ENCODE measurements at places on chromosomes 4 and X. TPM values are rescaled to one million over a fixed set of nuclear protein-coding genes. Genes with fewer than 3 reads are reported as not detected.

GRCh38 chr4:109432696-109433095 is 919 bp upstream of the SEC24B start:
- no peak for DNase-seq

Gene GLRB
- total RNA-seq: 0.20 TPM

Gene GAGE2A
- 0.58 TPM for total RNA-seq

Gene WNK3
- 13.7 TPM for total RNA-seq

Gene DGAT2L6
- total RNA-seq: not detected

- no peak for DNase-seq
Measured at GRCh38 chr4:123163501-123163900, 233.1 kb upstream of the SPRY1 start.

Gene FAM236D
- total RNA-seq: not detected

- no peak for DNase-seq
Measured at GRCh38 chrX:71143508-71143907, 1.1 kb upstream of the NLGN3 start.

GRCh38 chrX:130285069-130285620 is 16.4 kb upstream of the ZNF280C start:
- DNase-seq: no peak

Gene NUDT10
- 0.20 TPM for total RNA-seq
